NCI-H82 (cell line): ENCODE measurements at places on chromosomes 12 and 14.

- no peak for DNase-seq
Observed at GRCh38 chr14:71687166-71687831, 244.9 kb upstream of the RGS6 start.

GRCh38 chr14:73026243-73026844 is 562 bp downstream of the ZFYVE1 start:
- no peak for DNase-seq

DNA sequence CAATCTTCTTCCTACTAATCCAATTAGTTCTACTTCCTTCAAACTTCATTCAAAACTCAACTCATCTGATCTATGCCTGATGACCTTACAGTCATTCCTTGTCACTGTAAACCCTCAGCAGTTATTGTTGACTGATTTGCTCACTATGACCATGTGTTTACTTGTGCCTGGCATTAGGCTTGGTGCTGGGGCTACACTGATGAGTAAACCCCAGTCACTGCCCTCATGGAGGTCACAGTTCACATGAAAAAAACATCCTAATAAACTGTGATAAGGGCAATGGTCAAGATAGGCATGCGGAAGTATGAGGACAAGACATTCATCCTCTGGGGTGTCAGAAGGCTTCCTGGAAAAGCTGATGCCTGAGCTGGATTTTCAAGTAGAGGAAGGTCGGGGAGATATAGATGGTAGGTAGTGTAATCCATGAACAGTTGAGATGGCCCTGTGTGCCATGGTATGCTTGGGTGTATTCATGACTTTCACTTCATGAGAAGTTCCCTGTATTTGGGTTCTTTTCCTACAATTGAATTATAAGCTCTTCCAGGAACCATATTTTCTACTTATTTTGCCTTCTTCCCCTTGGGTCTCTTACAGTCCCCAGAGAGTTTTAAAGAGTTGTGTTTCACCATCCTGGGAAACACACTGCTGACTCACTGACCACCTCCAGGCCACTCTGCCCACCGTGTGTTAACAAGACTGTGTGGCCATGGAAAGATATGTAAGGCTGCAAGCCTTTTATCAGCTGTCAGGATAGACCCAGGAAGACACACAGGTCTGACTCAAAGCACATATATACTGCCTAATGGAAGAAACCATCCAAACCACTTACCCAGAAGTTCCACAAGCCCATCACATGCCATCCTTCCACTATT is 38.7 kb upstream of the DUSP6 start:
- DNase-seq, result no peak

DNA sequence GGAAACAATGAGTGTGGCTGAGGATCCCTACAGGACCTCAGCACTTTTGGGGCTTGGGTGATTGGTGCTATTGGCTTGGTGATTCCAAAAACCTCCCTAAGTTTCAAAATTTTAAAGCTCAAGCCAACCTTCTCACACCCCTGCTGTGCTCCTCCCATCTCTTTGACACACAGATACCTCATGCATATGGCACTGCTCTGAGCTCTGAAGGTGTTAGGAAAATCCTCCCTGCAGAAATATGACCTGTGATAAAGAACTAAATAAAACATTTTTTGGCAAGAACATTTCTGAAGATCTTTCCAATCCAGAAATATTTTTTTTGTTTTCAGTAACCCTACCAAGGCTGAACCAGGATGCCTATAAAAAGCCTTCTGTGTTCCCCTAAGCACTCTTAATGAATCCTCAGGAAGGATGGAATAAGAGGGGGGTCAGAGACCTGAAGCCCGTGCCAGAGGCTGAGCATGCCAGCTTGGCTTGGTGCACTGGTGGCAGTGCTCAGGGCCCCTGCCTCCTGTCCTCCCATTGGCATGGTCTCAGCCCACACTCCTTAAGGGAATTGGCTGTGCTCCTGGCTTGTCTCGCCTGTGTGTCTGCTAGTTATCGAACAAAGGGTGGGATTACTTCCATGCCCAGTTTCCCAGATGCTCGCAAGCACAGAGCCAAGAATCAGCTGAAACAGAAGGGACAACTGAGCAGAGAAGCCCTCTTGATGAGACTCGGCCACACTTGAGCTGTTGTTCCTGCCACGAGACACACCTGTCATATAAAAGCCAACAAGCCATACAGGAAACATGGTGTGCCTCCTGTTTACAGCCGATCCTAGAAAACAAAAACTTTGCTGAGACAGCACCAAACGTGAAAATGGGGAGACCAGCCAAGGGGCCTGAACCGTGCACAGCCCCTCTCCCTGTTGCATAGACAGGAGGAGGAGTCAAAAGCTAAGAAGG is 132.7 kb upstream of the EEA1 start:
- peak; percentile 12 for DNase-seq

DNA sequence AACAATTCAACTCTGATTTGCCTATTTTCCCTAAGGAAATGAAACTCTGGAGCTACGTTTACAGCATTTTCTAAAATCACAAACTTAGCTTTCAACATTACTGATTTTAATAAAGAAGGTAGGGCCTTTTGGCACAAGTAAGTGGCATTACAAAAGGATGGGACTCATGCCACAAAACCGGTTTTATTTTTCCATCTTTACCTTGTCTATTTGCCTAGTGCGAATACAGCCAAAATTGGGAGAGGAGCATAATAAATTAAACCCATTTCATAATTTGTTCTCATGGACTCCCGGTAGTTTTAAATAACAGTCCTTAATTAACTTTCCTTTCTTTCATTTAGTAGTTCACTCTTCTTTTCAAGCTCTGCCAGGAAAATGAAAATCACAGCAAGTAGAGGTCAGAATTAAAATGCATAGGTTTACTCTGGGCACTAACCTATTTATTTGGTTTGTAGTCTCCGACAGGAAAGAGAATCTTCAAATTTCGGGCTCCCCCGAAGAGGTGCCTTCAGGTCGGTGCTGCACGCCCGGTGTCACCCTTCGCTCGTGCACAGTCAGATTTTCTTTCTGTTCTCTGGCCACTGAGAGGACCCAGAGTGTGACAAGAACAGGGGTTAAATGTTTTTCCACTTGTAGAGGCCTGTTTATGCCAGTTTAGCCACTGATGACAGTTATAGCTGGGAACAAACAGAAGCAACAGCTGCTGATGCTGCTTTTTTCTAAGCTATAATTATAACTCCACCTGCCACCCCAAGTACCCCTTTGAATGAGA is at the start of gene BEST3:
TSS of gene BEST3 (minus strand) at position 535 of the 772 bp plus-strand sequence. CDS start 1,505 bp downstream, outside the sequence.
- peak; percentile 29 for DNase-seq

DNA sequence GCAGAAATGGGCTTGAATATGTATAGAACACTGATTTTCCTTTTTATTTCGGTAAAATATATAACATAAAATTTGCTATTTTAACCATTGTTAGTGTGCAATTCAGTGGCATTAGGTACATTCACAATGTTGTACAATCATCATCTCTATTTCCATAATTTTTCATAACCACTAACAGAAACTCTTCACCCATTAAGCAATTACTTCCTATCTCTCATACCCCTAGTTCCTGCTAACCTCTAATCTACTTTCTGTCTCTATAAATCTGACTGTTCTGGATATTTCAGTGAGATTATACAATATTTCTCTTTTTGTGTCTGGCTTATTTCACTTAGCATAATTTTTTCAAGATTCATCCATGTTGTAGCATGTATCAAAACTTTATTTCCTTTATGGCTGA is 8.9 kb upstream of the RNF212B start:
- DNase-seq, result no peak

DNA sequence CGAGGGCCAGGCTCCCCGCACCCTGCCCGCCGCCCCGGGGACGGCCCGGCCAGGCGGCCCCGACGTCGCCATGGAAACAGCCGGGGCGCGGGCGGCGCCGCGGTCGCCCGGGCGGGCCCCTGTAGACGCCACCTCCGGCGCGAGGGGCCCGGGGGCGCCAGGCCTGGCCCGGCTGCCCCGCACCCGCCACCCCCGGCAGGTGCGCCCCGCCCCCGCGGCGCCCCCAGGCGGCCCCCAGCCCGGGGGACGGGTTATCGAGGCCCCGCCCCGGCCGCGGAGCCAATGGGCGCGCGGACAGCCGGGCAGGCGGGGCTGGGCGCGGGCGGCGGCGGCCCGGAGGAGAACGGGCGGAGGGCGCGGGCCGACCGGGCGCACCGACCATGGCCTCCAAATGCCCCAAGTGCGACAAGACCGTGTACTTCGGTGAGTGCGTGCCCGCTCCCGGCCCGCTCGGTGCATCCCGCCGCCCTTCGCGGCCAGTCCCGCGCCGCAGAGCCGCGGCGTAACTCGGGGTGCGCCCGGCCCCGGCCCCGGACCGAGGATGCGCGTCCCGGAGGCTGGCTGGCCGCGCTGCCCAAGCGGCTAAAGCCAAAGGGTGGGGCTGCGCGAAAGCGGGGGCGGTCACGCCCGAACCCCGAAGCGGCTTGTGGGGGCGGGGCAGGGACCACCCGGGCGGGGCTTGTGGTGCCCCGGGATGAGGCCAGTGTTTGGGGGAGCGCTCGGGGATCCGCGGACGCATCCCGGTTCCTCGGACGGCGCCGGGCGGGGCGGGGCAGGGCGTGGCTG is at the start of gene CRIP2:
TSS of gene CRIP2 (plus strand) at position 339 of the 786 bp plus-strand sequence. CDS start at position 381, 42 bp downstream.
- peak; percentile 61 for DNase-seq

GRCh38 chr12:9264546-9264945 is 56.4 kb upstream of the PZP start:
- no peak for DNase-seq

- no peak for DNase-seq
Observed at GRCh38 chr14:67502867-67503266, 14.3 kb upstream of the TMEM229B start.

- DNase-seq, result no peak
Observed at GRCh38 chr14:87863047-87863446, 129.9 kb downstream of the GALC start.

GRCh38 chr14:93587330-93587729 is 156.6 kb downstream of the UNC79 start:
- no peak for DNase-seq

GRCh38 chr12:123152833-123153232 is 1.9 kb upstream of the PITPNM2 start:
- DNase-seq, result no peak
